D341Med (cell line): ENCODE measurements at places on chromosomes 1 and 21.

GRCh38 chr1:14011888-14012287, 311.9 kb downstream of the PRDM2 start:
- no peak for DNase-seq

DNA sequence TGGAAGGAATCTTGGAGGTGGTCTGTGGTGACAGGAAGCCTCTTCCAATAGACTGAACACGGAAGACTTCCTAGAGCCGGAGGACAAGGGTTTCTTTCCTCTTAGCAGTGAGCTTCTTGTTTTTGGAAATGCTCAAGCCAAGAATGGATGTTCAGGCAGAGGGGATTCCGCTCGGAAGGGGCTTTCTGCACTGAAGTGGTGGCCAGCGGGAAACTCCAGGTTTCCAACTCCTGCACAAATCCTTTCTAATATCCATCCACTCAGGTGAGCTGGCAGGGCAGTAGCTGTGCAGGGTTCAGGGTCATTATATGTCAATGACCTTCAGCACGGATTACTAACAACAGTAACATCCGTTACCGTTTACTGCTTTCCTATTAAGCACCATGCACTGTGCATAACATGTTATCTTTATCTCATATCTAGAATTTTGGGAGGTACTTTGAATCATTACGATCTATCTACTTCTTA, 573 bp upstream of the CPT2 start:
- DNase-seq = no peak

DNA sequence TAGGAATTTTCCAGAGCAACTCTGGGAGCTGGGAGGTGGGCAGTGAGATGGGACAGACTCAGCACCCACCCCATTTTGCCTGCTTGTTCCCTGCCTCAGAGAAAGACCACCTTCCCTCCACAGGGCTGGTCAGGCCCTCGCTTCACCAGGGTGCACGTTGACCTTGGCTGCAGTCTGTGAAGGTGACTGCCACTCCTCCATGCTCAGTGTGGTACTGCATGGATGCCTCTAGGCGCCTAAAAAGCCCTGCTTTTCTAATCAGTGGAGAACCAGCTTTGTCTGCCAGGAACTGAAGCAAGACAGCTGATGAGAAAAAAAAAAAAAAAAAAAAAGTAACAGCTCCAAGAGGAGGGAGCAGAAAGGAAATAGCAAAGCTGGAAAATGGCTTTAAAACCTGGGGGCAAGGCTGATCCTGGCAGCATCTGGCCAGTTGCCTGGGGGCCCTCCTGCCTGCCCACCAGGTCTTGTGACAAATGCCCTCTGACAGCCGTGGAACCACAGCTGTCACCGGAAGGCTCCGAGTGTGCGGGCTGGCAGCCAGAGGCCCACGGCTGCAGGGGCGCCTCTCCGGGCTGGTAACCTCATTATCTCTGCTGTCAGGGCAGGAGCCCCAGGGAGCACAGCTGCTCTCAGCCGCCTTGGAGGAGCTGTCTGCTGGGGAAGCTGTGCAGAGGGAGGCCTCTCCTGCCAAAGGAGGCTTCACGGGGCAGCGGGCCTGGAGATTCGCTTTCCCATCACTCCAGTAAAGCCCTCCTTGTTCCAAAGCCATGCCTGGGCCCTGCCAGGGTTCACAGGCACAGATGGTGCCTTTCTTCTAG, 13.7 kb downstream of the KIAA1614 start:
- DNase-seq = peak; percentile 88

GRCh38 chr1:226093621-226094020, 31.1 kb downstream of the H3-3A start:
- DNase-seq = peak; percentile 18
